Psoas muscle (tissue), 8 donors: ENCODE measurements at places on chromosomes 16 and 17. TPM values are rescaled to one million over a fixed set of nuclear protein-coding genes. Genes with fewer than 3 reads are reported as not detected.

Gene ADGRG1
- 16.8 TPM for total RNA-seq

Gene ARMC7
- total RNA-seq: 2.7 TPM

Gene PLLP
- total RNA-seq: 2.4 TPM

Gene RPRML
- total RNA-seq: 0.19 TPM

Gene BCL6B
- 11.9 TPM for total RNA-seq

Gene FOXF1
- total RNA-seq: not detected

Gene FNDC8
- total RNA-seq: not detected

Gene CHD9NB
- total RNA-seq: 0.56 TPM

Gene SLC5A2
- not detected for total RNA-seq

Gene TBC1D3I
- total RNA-seq: not detected

Gene TLCD3B
- total RNA-seq: 1.9 TPM

Gene ADAP2
- 4.6 TPM for total RNA-seq

Gene KRTAP9-8
- total RNA-seq: not detected

Gene SNX20
- 0.86 TPM for total RNA-seq

Gene C17orf107
- total RNA-seq: not detected

Gene HCRT
- not detected for total RNA-seq

Gene TRIM16
- 47.7 TPM for total RNA-seq

Gene TBX6
- 0.59 TPM for total RNA-seq
